ENCODE measurements at places on chromosomes 3 and 15.

DNA sequence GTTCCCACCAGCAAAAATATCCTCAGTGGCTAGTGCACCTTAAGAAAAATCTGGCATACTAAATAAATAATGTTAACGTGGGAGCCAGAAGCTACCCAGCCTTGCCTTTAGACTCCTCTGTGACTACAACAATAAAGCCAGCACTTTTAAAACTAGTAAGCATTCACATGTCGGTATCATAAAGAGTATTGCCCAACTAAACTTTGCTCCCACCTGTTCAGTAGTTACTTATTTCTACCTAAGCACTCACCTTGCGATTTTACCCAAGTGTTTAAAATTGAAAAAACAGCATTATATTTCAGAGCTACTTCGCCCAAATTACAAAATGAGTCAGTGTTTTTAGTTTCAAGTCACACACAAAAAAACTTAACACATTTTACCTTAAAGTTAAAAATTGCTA is 12.8 kb downstream of the ALDH1L1 start:
- no peak overlapping the region for H3K4me3 ChIP-seq
- H3K27me3 ChIP-seq, result no peaks in the 10 kb centered on the region
- no peaks in the 10 kb centered on the region for H3K4me1 ChIP-seq
- no peak for DNase-seq
- no peak overlapping the region for H3K27ac ChIP-seq
- H3K36me3 ChIP-seq, result no peaks in the 10 kb centered on the region

GRCh38 chr15:25727867-25728600 is 135.1 kb downstream of the ATP10A start:
- H3K4me3 ChIP-seq, result no peak overlapping the region
- H3K4me1 ChIP-seq, result peaks cover 6% of the 10 kb centered on the region
- no peaks in the 10 kb centered on the region for H3K27me3 ChIP-seq
- no peak overlapping the region for H3K27ac ChIP-seq
- no peak for DNase-seq

- H3K36me3 ChIP-seq, result no peaks in the 10 kb centered on the region
- H3K4me1 ChIP-seq, result peaks cover 13% of the 10 kb centered on the region
- H3K4me3 ChIP-seq, result no peak overlapping the region
- no peak overlapping the region for H3K27ac ChIP-seq
- no peak for DNase-seq
- peaks cover 7% of the 10 kb centered on the region for H3K27me3 ChIP-seq
These were observed 983 bp upstream of the ALAS1 start for GRCh38 chr3:52196977-52197376.

- DNase-seq, result no peak
- peaks cover 3% of the 10 kb centered on the region for H3K4me1 ChIP-seq
- no peak overlapping the region for H3K4me3 ChIP-seq
These were observed 132.2 kb downstream of the KLF13 start for GRCh38 chr15:31458596-31459399.

GRCh38 chr3:58058361-58059263 is 50.4 kb downstream of the FLNB start:
- peaks cover 2% of the 10 kb centered on the region for H3K27me3 ChIP-seq
- H3K4me1 ChIP-seq, result peaks cover 18% of the 10 kb centered on the region
- no peak overlapping the region for H3K4me3 ChIP-seq
- H3K27ac ChIP-seq, result no peak overlapping the region
- no peak for DNase-seq

DNA sequence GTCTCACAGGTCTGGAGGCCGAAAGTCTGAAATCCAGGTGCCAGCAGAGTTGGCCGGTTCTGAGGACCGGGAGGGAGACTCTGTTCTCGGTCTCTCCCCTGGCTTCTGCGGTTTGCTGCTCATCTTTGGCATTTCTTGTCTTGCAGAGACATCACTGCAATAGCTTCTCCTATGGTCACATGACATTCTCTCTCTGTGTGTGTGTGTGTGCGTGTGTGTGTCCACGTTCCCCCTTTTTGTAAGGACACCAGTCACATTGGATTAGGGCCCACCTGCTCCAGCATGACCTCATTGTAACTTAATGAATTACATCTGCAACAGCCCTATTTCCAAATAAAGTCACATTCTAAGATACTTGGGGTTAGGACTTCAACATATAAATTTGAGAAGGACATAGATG is 12.4 kb upstream of the ATP10A start:
- H3K27me3 ChIP-seq, result no peaks in the 10 kb centered on the region
- H3K4me1 ChIP-seq, result no peaks in the 10 kb centered on the region
- H3K36me3 ChIP-seq, result no peaks in the 10 kb centered on the region
- DNase-seq, result no peak
- H3K4me3 ChIP-seq, result no peak overlapping the region

DNA sequence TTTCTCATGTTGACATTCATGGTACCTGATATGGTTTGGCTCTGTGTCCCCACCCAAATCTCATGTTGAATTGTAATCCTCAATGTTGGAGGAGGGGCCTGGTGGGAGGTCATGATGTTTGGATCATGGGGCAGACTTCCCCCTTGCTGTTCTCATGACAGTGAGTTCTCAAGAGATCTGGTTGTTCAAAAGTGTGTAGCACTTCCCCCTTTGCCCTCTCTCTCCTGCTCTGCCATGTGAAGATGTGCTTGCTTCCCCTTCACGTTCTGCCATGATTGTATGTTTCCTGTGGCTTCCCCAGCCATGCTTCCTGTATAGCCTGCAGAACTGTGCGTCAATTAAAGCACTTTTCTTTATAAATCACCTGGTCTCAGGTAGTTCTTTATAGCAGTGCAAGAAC is 3.3 kb upstream of the UBL7 start:
- no peak overlapping the region for H3K4me3 ChIP-seq
- no peak for DNase-seq
- peaks cover 5% of the 10 kb centered on the region for H3K4me1 ChIP-seq
- peaks cover 3% of the 10 kb centered on the region for H3K27me3 ChIP-seq
- no peaks in the 10 kb centered on the region for H3K36me3 ChIP-seq

GRCh38 chr3:182180654-182181385 is 469.1 kb downstream of the SOX2 start:
- DNase-seq, result no peak
- H3K27ac ChIP-seq, result no peak overlapping the region
- no peaks in the 10 kb centered on the region for H3K36me3 ChIP-seq
- no peak overlapping the region for H3K4me3 ChIP-seq
- no peaks in the 10 kb centered on the region for H3K4me1 ChIP-seq

DNA sequence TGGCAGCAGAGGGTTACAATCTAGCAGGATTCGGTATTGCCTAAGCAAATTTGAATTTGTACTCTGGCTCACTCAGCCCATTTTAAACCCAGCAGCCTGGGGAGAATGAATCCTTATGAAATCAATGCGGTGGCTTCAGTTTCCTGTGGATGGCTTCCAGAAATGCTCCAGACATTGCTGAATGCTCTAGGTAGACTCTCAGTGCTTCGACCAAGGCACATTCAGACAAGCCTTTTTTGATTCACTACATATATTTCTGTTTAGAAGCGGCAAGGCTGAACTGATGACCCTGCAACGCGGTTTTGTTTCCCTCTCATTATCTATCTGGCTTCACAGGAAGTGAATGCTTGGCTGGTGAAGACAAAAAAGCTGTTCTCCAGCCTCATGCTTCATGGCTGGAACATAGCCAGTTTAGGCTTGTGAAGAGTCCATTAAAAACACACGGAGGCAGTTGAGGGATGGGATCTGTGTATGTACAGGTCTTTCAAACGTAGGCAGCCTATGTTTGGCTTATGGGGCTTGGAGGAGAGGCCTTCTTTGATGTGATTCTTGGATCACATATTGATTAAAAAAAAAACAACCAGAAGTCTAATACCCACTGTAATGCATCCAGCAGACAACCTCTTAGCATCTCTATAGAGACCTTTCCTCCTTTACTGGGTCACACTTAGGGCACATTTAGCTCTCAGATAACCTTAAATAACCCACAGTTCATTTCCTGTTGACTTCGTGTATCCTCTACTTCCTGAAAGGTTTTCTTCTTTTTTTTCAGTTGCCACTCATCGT is 400.2 kb upstream of the TBL1XR1 start:
- no peak overlapping the region for H3K4me3 ChIP-seq
- H3K4me1 ChIP-seq, result peaks cover 6% of the 10 kb centered on the region
- H3K27ac ChIP-seq, result no peak overlapping the region
- no peaks in the 10 kb centered on the region for H3K27me3 ChIP-seq

DNA sequence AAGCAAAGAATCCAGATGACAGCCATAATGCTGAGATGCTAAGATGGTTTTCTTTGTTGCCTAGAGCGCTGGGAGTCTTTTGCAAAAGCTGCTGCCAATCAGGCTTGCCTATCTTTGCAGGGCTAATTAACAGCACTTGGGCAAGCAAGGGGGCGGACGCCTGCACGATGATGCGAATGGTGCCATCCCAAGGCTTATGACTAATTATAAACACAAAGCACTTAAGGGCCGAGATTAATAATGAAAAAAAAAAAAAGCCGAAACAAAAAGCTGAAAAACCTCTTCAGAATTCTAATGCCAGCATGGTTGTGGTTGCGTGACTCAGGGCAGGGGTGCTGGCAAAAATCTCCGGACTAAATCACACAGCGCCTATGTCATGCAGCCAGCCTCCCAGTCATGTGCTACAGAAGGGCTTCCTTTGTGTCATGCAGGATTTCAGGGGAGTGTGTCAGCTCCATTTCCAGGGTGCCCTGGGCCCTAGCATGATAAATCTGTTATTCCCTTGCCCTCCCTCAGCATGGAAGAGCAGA is 185.0 kb upstream of the ANKRD28 start:
- no peak overlapping the region for H3K27ac ChIP-seq
- peaks cover 7% of the 10 kb centered on the region for H3K4me1 ChIP-seq
- H3K4me3 ChIP-seq, result no peak overlapping the region
- no peaks in the 10 kb centered on the region for H3K27me3 ChIP-seq
- DNase-seq, result no peak
- peaks cover 14% of the 10 kb centered on the region for H3K36me3 ChIP-seq

DNA sequence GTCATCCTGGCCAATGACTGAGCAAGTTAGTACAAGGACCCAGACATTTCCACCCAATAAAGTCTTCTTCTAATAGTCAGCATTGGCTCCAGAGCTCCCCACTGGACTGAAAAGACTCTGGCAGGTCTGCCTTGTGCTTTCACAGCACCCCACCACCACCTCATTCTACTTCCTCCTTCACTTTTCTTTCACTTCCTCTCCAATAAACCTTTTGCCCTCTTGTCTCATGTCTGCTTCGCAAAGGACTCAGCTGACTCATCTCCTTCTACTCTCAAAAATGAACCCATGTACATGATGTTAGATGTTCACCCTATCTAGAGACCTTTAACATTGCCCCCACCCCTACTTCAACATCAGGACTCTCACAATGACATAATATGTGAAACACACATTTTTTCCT is 181.0 kb upstream of the PPP2R3A start:
- H3K4me1 ChIP-seq, result no peaks in the 10 kb centered on the region
- H3K4me3 ChIP-seq, result no peak overlapping the region
- H3K27ac ChIP-seq, result no peak overlapping the region
- no peaks in the 10 kb centered on the region for H3K36me3 ChIP-seq
- H3K27me3 ChIP-seq, result peaks cover 5% of the 10 kb centered on the region
- DNase-seq, result no peak

DNA sequence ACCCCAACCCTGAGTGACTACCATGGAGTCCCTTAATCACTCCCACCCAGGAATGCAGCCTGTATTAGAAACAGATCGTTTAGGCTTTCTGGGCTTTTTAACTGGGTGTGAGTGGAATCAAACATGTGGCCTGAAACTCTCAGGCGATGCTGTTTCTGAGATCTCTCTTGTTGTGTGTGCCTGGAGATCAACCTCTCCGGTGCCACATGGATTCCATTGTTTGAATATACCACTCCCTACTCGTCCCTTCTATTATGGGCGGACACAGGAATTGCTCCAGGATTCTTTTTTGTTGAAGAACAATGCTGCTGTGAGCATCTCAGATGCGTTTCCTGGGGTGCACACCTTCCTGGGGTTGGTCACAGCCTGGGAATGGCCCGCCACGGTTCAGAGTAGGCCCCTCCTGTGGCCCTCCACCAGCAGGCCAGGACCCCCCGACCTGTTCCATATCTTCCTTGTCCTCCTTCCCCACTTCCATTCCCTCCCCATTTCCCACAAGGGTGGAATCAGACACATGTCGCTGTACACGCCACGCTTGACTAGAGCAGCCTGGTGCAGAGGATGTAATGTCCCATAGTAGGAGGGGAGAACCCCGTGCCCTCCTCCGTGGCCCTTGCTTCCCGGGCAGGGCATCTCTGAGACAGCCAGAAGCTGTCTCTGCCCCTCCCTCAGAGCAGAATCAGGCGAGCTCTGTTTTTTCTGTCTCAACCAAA is 36.4 kb upstream of the PRR23E start:
- no peak overlapping the region for H3K27ac ChIP-seq
- no peak overlapping the region for H3K4me3 ChIP-seq
- H3K36me3 ChIP-seq, result no peaks in the 10 kb centered on the region
- H3K27me3 ChIP-seq, result peaks cover 4% of the 10 kb centered on the region
- DNase-seq, result no peak

DNA sequence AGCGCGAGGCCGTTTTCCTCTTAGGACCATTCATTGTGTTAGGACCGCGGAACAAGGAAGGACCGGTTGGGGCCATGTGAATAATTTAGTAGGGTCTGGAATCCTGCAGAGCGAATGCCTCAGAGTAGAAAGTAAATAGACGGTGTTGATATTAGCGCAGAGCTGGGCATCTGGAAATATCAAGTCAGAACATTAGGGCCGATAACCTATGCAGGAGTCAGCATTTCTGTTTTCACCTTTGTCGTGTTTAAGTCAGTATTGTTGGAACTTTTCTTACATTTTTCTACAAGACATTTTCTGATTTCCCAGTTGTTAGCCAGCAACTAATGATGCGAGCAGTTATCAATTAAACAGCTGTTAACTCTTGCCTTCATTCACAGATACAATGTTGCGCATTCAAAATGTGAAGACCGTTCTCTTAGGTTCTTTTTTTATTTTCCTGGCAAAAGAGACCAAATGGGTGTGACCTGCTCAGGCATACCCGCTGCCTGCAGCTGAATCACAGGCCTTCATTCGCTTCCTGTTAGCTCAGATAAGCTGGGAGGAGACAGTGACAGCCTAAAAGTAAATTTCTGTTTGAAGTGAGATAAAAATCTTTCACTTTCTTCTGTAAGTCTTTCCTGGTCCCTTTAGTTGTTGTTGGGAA is 966 bp upstream of the PKM start:
- H3K4me1 ChIP-seq, result peaks cover 27% of the 10 kb centered on the region
- H3K36me3 ChIP-seq, result no peaks in the 10 kb centered on the region
- no peak for DNase-seq
- H3K4me3 ChIP-seq, result peak overlapping the region; percentile 91
- H3K27me3 ChIP-seq, result peaks cover 18% of the 10 kb centered on the region
- H3K27ac ChIP-seq, result peak overlapping the region; percentile 96

GRCh38 chr3:100893108-100893507 is 100.1 kb downstream of the ABI3BP start:
- H3K4me1 ChIP-seq, result no peaks in the 10 kb centered on the region
- no peak for DNase-seq
- H3K27ac ChIP-seq, result no peak overlapping the region
- H3K4me3 ChIP-seq, result no peak overlapping the region
- peaks cover 2% of the 10 kb centered on the region for H3K27me3 ChIP-seq
- H3K36me3 ChIP-seq, result no peaks in the 10 kb centered on the region

GRCh38 chr3:173584838-173585831 is 187.6 kb downstream of the NLGN1 start:
- peak overlapping the region; percentile 96 for H3K4me3 ChIP-seq
- no peaks in the 10 kb centered on the region for H3K4me1 ChIP-seq
- H3K27ac ChIP-seq, result no peak overlapping the region
- peak; percentile 65 for DNase-seq

- H3K36me3 ChIP-seq, result peaks cover 3% of the 10 kb centered on the region
- peaks cover 1% of the 10 kb centered on the region for H3K27me3 ChIP-seq
- DNase-seq, result no peak
- no peaks in the 10 kb centered on the region for H3K4me1 ChIP-seq
- no peak overlapping the region for H3K4me3 ChIP-seq
- no peak overlapping the region for H3K27ac ChIP-seq
These were observed 68.2 kb upstream of the SMAD3 start for GRCh38 chr15:66997212-66997611.
